ENCODE measurements at places on chromosomes 7 and 10. TPM values are rescaled to one million over a fixed set of nuclear protein-coding genes. Genes with fewer than 3 reads are reported as not detected.

- no peak for DNase-seq
These were observed 76.8 kb upstream of the FRMD4A start for GRCh38 chr10:14407567-14407966.

DNA sequence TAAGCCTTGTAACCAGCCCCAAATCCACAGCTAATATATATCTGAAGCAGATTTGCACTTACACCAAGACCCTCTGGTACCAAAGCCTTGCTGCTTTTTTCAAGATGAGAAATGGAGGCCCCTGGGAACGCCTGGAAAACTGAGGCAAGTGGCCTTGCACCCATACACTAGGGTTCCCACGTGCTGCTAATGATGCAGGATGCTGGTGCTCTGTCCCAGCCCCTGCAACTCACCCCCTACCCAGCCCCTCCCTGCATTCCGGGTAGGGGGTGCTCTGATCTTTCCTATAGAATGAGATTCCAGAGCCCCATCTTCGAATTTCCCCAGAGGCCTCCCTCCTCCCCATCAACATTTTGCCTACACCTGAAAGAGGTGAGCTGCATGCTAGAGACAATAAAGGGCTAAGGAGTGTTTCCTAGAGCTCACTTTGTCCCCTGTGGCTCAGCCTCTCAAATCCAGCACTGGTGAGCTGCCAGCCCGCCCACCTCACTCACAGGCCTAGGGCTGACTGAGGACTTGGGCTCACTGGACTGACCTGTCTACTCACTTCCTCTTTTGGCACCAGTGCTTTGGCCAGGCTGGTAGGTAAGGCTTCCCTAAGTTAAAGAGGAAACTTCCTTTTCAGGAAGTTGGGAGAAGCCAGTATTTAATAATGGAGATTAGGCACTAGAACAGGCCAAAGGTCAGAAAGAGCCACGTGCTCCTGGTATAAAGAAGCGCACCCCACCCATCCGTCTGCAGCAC is 9.8 kb downstream of the RBP4 start:
- DNase-seq: no peak

DNA sequence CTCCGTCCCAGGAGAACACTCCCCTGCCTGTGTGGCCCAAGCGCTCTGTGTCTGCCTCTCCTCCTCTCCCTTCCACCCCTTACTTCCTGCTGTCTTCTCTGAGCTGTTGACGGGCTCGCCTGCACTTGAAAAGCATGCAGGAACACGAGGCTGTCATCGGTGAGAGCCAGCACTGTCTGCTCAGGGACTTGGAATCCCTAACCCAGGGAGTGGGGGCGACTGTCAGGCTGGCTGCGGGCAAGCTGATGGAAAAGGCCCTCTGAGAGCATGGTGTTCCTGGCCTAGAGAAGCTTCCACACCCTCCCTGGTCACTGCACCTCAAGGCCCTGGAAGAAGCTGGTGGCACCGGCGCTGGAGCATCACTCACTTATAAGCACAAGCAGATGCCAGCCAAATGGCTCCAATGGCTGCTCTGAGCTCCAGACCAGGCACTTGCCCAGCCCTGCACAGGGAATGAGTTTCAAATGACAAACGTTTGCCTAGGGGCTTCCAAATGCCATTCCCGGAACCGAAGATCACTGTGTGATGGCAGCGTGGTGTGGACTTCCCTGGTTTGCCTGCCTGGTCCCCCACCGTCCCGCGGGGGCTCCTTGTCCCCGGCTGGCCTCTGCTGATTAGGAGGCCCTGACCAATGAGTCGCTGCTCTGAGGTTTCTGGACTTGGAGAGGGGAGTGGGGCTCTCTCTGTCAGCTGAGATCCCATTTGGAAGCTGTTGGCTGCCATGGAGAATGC is 56.7 kb upstream of the EBF3 start:
- no peak for DNase-seq

DNA sequence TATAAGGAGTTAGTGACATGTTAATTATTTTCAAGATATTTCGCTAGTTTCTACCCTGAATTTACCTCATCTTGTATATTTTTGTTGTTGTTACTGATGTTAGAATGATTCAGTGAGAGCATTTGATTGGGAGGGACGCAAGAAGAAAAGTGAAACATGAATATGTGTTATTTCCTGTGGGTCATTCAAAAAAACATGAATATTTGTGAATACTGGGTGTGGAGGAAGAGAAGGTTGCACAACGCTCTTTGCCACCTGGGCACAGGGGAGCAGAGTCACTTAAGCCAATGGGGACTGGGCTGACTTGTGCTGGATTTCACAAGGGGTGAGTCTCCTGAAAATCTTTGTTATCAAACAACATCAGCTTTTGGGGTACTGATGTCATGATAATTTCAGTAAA is 39.5 kb downstream of the AGK start:
- DNase-seq: no peak

DNA sequence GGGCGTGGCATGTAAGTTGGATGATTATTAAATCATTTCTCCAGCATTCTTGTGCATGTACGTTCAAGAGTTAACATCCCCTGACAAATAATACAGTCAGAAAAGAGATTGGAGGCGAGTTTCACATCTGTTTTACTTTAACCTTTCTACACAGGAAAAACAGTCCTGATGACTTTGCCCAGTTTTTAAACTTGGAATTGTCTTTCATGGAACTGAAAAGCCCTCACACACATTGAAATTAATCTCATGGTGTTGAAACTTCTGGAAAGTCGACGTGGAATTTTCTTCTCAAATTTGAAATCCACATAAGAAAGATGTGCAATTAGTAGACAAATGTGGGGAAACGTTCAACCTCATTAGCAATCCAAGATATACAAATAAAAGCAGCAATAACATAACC is 31.2 kb upstream of the ZNF438 start:
- no peak for DNase-seq

DNA sequence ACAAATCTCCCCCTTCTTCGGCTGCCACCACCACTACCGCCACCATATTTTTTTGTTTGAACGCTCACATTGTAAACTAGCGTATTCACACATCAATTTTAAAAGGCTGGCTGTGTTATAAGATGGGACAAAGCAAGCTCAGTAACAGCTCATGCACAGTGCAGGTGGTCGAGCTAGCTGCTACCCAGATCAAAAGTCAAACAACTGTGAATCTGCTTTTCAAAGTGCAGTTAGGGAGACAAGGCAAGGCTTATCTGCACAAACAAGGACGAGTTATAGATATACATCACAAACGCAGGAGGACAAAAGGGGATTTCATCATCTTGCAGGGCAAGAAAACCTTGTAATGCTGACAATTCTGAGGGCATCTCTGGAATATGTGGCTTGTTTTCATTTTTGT is 231.6 kb downstream of the VTI1A start:
- no peak for DNase-seq

DNA sequence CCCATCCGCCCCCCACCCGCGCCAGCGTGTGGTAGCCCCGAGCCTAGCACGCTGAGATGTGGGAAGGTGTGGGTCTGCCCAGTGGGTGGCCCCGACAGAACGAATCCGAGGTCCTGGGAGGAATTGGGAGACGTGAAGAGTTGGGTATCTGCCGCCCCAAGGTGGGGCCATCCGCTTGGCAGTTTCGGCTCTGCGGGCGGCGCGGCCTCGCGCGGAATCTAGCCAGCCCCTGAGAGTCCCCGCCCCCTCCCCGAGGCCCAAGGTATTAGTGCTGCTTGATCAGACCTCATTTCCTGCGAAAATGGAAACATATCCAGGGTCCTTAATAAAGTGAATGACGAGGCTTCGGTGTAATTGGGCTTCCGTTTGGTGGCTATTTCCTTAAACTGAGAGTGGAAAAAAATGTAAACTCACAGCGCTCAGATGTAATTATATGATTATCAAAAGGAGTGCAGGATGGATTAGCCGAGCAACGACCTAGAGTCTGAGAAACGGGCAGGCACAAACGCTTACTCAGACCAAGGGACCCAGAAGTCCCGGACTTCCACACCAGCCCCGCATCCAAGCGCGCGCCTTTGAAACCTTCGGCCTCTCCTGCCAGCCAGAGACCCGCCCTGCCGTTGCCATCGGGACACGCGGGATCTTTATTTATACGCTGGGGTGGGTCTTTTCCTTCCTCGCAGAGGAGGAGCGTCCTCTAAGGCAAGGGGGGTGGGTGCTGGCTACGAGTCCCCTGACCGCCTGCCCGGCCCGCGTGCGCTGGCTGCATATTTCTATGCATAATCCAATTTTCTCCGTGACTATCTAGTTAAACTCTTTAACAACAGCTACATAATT is 12.8 kb downstream of the LBX1 start:
- no peak for DNase-seq

- no peak for DNase-seq
These were observed 41.0 kb upstream of the ZMIZ2 start for GRCh38 chr7:44707558-44708230.

The CPSF4 gene
- 54.7 TPM for total RNA-seq

The ANKIB1 gene
- 78.5 TPM for total RNA-seq

GRCh38 chr7:23293500-23294073 is 5.6 kb upstream of the MALSU1 start:
- DNase-seq: no peak

The VAX1 gene
- total RNA-seq: not detected

DNA sequence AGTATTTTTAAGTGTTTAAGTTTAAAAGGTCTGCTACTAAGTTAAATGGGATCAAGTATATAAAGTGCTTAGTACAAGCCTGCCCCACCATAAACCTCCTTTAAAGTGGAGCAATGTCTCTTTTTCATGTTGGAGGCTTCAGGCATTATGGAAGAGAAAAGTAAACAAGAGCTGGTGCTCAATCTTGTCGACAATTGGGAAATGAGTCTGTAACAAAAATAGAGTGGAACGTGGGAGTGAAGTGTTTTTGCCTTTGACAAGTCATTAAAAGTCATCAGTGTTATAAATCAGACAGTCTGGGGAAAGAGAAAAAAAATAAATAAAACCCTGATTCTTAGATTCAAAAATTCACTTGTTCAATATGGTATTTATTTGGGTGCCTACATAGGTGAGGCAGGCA is 44.7 kb downstream of the DNAJC12 start:
- DNase-seq: no peak

Measured in CD4-positive, alpha-beta memory T cell (primary cell).